ENCODE measurements at places on chromosomes 3 and 15. TPM values are rescaled to one million over a fixed set of nuclear protein-coding genes. Genes with fewer than 3 reads are reported as not detected.

DNA sequence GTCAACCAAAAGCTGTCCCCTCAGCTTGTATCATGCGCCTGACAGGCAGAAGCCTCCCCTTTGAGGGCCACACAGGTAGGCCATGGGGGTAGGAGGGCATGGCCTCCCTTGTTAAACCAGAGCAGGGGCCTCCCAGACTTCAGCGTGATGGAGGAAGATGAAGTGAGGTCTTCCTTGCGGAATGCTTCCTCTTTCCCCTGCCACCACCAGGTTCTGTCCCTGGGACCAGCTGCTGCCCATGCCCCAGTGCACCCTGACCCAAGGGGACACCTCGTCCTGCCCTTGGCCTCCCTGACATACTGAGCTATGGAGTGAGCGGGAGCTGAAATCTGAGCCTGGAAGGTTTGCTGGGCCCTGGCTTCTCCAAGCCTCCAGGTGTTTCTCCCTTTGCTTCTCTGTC is 26.7 kb downstream of the SSUH2 start:
- peaks cover 2% of the 10 kb centered on the region for H3K4me1 ChIP-seq
- no peaks in the 10 kb centered on the region for H3K36me3 ChIP-seq
- DNase-seq = peak; percentile 43
- no peak overlapping the region for H3K27ac ChIP-seq
- H3K27me3 ChIP-seq = no peaks in the 10 kb centered on the region

Gene FRMD5
- 0.41 TPM for total RNA-seq

DNA sequence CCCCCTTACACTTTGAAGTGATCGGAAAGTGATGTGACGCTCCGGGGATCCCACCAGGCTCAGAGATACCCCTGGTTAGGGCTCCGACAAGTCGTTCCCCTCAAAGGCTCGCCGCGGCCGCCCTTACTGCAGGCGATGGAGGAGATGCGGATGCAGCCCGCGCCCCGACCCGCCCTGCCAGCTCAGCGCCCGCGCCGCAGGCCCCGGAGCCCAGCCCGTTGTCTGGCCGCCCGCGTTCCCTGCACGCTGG is 228 bp downstream of the GLT8D1 start:
- DNase-seq = no peak
- no peaks in the 10 kb centered on the region for H3K27me3 ChIP-seq
- H3K27ac ChIP-seq = peak overlapping the region; percentile 91
- H3K36me3 ChIP-seq = peaks cover 21% of the 10 kb centered on the region

Gene MUC20
- total RNA-seq = 3.3 TPM

Measured in sigmoid colon (tissue), 7 donors.